Inflammatory macrophage treated with lipopolysaccharide for 4 hours (primary cell): ENCODE measurements at places on chromosomes 6 and 20.

DNA sequence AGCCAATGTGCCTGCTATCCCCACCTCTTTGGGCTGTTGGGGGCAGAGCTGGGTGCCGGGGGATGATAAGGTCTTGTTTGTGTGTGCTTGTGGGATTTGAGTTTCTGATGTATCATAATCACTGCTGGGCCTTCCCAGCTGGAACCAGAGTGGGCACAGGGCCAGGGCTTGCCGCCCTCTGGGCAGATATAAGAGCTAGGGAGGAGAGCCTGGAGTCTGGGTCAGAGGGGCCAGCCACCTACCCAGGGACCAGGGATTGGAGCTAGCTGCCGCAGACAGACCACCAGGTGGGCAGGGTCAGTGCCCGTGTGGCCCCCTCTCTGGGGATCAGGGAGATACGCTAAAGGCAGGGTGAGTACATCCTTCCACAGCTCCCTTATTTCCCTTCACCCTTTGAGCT is 3.1 kb upstream of the TLDC2 start:
- DNase-seq: no peak

- DNase-seq: no peak
Observed at GRCh38 chr20:40393197-40394079, 295.6 kb downstream of the MAFB start.

GRCh38 chr6:45566882-45567281 is 189.1 kb upstream of the SUPT3H start:
- no peak for DNase-seq

DNA sequence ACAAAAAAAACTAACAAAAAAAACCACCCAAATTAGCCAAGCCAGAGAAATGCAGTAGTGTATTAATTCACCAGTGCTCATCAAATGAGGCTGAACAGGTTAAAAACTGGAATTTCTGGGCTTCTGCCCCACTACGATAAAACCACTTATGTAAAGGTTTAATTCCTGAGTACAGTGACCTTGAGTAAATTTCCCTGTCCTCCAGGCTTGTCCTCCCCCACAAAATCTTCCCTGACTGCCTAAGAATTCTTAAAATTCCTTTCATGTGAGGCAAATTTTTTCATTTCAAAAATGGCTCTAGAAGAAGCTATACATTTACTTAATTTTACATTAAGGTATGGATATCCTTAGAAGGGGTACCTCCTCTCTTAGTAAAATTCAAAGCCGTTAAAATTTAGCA is 80.1 kb upstream of the ID4 start:
- DNase-seq: no peak

DNA sequence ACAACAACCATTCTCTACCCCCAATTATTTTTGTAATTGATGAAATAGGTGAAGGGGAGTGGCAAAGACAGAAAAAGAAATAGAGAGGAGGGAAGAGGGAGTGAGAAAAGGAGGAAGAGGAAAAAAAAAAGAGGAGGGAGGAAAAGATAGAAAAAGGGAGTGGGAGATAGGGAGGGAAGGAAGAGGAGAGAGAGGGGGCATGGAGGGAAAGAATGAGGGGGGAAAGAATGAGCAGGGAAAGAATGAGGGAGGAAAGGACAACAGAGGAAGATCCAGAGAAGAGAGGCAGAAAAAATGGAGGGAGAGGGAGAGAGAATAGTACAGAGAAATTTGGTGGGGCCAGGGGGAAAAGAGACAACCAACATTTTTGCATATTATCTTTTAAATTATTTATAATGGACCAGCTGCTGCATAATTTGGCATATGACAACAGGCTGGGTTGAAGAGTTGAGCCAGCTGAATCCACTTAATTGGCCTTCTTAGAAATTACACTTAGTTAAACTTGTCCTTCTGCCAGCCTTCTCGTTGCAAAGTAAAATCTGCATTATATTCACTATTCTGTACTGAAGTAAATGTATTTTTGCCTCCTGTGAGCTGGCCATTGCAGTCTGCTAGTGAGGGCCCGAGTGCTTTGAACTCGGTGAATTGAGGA is 101.0 kb downstream of the ARHGAP18 start:
- no peak for DNase-seq

DNA sequence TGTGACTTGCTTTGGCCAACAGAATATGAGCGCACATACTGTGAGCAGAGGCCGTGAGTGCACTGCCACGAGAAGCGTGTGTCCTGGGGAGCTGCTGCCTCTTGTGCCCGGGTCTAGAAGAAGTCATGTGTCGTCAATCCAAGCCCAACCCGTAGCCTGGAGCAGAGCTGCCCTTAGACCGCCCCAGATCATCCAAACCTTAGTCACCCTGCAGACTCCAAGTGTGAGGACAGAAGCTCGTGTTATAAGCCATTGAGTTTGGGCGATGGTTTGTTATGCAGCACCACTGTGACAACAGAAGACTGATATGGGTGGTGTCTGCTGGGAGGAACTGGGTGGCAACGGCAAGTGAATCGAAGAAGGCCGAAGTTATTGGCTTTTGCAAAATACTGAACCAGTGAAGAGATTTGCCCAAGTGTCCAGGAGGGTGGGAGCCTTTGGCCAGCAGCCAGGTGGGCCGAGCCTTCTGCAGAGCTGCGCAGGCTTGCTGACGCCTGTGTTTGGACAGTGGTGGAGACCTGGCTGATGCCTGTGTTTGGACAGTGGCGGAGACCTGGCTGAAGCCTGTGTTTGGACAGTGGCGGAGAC is 101.3 kb upstream of the SULF2 start:
- no peak for DNase-seq

GRCh38 chr6:21955053-21955595 is 341.7 kb downstream of the PRL start:
- no peak for DNase-seq

- DNase-seq: no peak
Observed at GRCh38 chr20:17648791-17649730, 33.0 kb downstream of the RRBP1 start.

GRCh38 chr20:44719841-44720240 is 4.7 kb downstream of the CCN5 start:
- DNase-seq: no peak
